ENCODE measurements at places on chromosomes 6 and 20. TPM values are rescaled to one million over a fixed set of nuclear protein-coding genes. Genes with fewer than 3 reads are reported as not detected.

GRCh38 chr6:135280375-135281136 lies 99.4 kb downstream of the MYB start:
- no peak for DNase-seq

GRCh38 chr6:136728033-136728939 lies 64.0 kb downstream of the MAP3K5 start:
- DNase-seq: no peak

DNA sequence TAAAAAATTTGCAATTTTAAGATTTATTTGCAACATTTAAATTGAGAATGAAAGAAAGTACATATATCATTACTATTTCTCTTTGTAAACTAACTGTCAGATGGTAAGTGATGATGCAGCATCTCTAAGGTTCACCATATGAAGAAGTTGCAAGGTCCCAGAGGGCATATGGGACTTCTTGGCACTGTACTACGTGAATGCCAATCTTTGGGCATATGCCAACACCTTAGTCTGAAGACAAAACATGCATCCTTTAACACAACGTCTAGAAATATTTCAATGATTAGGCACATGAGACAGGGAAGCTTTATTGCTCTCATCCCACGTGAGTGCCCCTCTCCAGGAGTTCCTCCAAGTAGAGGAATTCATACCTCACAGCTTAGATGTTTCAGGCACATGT lies 66.8 kb downstream of the CDK19 start:
- DNase-seq: no peak

GRCh38 chr6:117619178-117619577 lies 16.9 kb upstream of the GOPC start:
- no peak for DNase-seq

GRCh38 chr6:125793280-125793679 lies 2.5 kb downstream of the NCOA7 start:
- no peak for DNase-seq

- no peak for DNase-seq
Observed at GRCh38 chr6:116793224-116793623, 27.7 kb upstream of the FAM162B start.

GRCh38 chr20:23032750-23033078 lies 2.4 kb upstream of the SSTR4 start:
- DNase-seq: no peak

GRCh38 chr6:62623846-62624532 lies 338.0 kb upstream of the KHDRBS2 start:
- no peak for DNase-seq

DNA sequence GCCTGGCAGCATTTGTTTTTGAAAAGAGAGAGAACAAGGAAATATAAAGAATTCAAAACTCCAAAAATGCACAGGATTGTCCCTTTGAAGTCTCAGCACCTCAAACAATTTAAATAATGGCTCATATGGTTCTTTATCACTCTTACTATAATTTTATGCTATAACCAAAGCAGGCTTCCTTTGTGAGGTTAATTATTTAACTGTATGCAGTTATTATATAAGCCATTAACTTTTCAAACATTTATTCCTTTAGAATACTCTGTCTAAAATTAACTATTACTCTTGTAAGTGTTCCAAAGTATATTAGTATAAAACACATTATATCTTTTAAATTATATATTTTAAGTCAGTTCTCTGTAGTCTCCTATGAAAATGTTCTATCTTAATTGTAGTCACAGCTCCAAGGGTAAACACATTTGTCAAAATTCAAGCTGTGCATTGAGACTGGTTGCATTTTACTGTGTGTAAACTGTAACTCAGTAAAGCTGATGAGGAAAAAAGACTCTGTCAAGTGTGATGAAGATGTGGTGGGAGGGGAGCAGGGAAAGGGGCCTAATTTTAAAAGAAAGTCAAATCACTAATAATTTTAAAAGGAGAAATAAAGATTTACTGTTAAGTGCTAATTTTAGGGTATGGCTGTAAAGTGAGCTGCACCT lies 20.0 kb upstream of the PLAGL1 start:
- DNase-seq: no peak

DNA sequence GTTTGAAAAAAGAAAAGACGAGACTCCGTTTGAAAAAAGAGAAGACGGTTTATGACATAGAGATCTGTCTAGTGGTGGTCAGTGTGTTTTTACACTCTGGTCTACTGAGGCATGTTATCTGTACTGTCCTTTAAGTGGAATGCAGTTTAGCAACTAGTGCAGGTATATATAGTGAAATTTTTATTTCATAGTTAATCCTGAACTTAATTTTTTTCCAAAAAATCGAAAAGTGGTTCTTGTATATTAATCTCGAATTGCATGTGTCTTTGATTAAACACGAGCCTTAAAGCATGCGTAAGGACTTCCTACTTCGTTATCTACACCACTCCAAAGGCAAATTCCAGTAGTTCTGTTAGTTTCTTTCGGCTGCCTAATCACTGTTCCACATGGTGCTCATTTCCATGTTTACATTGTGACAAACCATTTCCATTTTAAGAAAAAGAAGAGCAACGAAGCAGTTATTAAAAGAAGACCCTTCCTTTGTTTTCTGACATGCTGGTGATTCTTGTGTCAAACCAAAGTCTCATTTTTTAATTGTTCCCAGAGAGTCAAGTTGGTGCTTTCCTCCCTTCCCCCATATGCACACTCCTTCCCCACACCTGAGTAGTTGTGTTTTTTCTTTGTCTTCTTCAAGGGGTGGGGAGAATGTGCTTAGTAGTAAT lies 2.3 kb downstream of the SNX9 start:
- DNase-seq: no peak

- no peak for DNase-seq
Observed at GRCh38 chr6:159934181-159934580, 34.7 kb upstream of the IGF2R start.

- no peak for DNase-seq
Observed at GRCh38 chr20:33158637-33159385, 9.1 kb upstream of the BPIFA2 start.

DNA sequence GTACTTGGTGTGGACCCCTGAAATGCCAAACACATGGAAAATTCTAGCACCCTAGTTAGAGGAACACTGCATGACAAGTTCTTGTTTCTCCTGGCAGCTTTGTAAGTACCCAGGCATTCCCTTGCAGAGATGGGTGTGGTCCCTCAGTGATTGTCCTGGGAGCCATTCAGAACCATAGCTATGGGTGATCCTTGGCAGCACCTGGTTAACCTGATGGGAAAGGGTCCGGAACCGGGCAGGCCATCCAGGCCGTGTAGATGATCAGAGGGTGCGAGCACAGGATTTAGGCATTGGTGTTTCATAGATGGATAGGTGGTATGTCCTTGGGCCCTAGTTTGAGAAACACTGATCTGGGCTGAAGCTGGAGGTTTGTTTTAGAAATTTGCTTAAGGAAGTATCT lies 95.8 kb downstream of the RPP40 start:
- no peak for DNase-seq

- no peak for DNase-seq
Observed at GRCh38 chr6:165060720-165061119, 248.7 kb downstream of the C6orf118 start.

DNA sequence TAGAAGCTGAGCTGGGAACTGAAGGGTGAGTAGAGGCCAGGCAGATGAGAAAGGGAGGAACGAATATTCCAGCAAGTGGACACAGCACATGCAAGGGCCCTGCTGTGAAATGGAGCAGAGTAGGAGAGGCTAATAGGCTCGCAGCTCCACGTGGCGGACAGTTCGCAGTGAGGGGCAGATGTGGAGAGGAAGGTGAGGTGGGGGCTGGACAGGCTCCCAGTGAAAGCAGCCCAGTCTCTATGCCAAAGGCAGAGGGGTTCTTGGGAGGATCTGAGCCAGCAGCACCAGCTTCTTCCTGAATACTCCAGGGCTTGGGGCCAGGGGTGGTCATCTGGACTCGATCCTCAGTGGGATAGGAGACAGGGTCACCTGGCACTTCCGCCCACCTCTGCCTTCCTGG lies 81.0 kb downstream of the CEBPB start:
- no peak for DNase-seq

DNA sequence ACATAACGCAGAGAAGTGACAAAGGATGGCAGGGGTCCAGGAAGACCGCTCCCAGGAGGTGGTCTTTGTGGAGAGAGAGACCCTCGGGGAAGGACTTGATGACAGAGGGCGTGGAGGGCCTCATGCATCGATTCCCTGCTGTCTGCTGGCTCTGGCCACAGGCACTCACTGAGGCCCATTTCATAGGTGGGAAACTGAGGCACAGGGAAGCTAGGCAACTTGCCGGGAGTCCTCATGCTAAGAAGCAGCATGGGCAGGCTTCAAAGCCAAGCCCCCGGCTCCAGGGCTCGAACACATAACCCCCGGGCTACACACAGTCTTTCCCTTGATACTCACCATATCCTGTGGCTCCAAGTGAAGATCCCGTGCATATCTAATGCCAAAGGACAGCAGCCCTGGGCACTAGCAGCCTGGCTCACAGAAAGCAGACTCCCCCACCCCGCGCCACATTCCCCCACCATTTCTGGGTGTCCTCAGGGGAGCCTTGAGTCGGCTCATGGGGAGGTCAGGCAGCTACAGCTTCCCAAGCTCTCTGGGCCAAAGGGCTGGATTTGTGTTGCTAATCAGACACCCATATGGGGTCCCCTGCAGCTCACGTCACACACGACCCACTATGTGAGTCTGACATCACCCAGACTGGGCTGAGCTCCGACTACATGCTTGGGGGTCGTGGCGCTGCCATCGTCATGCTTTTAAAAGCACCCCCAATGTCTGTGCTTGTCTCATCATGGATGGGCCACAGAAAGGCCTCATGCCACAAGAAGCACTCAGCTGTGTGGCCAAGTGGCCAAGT lies 130.9 kb upstream of the PMEPA1 start:
- no peak for DNase-seq

- DNase-seq: no peak
Observed at GRCh38 chr6:149445573-149445972, 39.2 kb downstream of the ZC3H12D start.

- DNase-seq: no peak
Observed at GRCh38 chr6:87049779-87050178, 45.1 kb downstream of the CGA start.

- no peak for DNase-seq
Observed at GRCh38 chr6:41728073-41728936, 7.1 kb downstream of the TFEB start.

Gene VIP
- polyA plus RNA-seq: not detected

Gene HCRTR2
- not detected for polyA plus RNA-seq

Gene PCNA
- polyA plus RNA-seq: 54.0 TPM

Gene MAFB
- 1.7 TPM for polyA plus RNA-seq

Measured in keratinocyte (primary cell).